Testis (tissue), 5 donors: ENCODE measurements at places on chromosomes 11 and 22.
A peak's percentile ranks its signal among the peaks of the same experiment; 100 is the strongest.

DNA sequence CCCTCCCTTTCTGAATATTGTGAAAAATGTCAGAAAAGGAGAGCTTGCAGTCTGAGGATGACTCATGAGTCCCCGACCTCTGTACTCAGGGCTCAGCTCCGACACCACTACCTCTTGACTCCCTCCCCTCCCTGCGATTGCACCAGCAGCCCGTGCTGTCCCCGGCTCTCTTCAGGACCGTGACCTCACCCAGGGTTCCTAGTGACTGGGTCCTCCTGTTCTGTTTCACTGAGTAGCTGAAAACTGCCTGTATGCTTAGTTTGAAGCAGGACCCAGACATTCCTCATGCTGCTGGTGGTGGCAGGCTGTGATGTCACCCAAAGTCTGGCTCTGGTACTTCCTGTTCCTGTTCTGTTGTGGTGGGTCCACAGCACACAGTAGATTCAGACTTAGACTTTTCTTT is 11.7 kb downstream of the PHRF1 start:
- no peak overlapping the region for H3K27ac ChIP-seq
- H3K4me3 ChIP-seq: no peak overlapping the region
- no peaks in the 10 kb centered on the region for H3K4me1 ChIP-seq
- H3K27me3 ChIP-seq: no peaks in the 10 kb centered on the region
- DNase-seq: no peak

DNA sequence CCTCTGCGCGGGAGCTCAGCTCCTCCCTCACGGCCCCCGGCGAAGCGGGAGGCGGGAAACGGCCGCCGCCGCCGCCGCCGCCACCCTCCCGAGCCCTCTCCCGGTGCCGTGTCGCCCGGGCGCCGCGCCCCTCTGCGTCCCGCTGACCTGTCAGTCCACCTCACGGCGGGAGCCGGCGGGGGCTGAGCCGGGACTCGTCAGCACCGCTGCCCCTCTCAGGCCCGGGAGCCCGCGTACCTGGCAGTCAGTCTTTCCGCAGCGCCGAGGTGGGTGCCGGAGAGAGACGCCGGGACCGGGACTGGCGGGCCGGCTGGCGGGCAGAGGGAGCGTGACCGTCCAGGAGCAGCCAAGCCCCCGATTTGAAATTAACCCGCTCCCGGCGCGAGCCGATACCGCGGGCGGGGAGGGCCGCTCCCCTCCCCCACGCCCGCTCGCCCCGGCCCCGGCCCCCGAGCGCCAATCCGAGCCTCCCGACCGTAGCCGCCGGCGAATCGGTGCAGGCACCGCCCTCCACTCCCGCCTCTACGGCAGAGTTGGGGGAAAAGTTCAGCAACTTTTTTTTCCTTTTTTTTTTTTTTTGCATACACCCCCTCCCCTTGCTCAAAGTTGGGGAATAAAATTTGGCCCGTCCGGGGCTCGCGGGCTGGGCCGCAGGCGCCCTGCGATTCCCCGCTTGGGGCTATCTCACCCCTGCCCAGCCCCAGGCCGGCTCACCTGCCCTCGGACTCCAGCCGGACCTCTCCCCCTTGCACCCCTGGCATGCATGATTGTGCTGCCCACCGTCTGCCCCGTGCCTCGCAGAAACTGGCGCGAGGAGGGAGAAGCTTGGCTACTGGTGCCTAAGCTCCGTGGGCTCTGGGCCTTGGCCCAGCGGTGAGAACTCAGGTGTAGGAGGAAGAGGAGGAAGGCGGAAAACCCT is 774 bp upstream of the E2F8 start:
- DNase-seq: no peak

DNA sequence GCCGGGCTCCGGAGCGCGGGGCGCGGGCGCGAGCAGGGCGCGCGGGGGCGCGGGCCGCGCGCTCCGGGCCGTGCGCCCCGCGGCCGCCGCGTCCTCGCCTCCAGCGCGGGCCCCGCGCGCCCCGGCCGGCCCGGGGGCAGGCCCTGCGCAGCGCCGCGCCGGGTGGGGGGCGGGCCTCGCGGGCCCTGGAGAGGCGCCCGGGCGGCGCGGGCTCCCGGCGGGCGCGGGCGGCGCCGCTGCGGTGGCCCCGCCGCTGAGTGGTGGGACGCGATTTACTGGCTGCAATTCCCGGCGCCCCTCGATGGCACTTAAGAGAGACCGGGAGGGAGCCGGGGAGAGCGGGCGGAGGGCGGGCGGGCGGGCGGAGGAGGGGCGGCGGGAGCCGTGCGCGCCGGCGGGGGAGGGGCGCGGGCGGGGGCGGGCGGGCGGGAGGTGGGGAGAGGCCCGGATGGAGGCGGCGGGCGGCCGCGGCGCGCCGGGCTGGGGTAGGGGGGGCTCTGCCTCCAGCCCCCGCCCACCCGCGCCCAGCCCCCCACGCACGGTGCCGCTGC is 73.2 kb upstream of the TCF20 start:
- no peaks in the 10 kb centered on the region for H3K4me1 ChIP-seq
- H3K27me3 ChIP-seq: no peaks in the 10 kb centered on the region
- peak overlapping the region; percentile 15 for H3K27ac ChIP-seq
- DNase-seq: no peak
- H3K36me3 ChIP-seq: no peaks in the 10 kb centered on the region

GRCh38 chr11:104320097-104320496 is 156.2 kb upstream of the PDGFD start:
- H3K4me3 ChIP-seq: no peak overlapping the region
- no peaks in the 10 kb centered on the region for H3K27me3 ChIP-seq
- H3K36me3 ChIP-seq: no peaks in the 10 kb centered on the region
- no peak for DNase-seq
- no peaks in the 10 kb centered on the region for H3K4me1 ChIP-seq
- H3K27ac ChIP-seq: no peak overlapping the region

DNA sequence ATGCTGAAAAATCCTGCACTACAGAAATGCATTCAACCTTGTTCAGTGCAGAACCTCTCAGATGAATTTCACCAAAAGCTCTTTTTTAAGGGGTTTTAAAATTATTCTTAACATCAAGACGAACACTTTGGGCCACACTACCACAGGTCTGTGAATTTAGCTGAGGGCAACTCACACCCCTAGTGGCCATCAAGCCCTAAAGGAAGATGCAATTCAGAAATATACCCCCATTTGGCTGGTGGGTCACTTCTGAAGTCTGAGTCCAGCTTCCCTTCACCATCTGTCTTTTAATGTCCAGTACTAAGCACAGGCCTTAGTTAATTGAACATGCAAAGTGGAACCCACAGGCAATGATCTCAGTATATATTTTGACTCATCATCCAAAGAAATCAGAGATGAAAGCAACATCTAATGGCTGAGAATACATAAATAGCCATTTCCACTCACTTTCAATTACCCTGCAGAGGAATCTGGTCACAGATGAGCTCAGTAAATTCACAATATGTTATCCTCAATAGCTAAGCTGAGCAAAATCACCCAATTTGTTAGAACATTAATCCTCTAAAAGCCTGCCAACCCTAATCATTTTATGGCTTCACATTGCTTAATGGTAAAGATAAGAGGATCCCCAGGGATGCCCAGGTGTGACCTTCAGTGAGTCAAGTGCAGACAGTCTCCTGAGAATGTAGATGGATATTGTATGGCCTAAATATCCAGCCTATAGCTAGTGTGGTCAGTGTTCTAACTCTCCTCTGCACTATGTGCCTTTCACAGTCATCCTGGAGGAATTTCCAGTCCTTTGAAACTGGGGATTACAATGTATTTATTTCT is 50.3 kb downstream of the FAM76B start:
- H3K27me3 ChIP-seq: no peaks in the 10 kb centered on the region
- no peak overlapping the region for H3K4me3 ChIP-seq
- no peak overlapping the region for H3K27ac ChIP-seq
- no peak for DNase-seq
- H3K4me1 ChIP-seq: peaks cover 10% of the 10 kb centered on the region
- H3K36me3 ChIP-seq: no peaks in the 10 kb centered on the region

DNA sequence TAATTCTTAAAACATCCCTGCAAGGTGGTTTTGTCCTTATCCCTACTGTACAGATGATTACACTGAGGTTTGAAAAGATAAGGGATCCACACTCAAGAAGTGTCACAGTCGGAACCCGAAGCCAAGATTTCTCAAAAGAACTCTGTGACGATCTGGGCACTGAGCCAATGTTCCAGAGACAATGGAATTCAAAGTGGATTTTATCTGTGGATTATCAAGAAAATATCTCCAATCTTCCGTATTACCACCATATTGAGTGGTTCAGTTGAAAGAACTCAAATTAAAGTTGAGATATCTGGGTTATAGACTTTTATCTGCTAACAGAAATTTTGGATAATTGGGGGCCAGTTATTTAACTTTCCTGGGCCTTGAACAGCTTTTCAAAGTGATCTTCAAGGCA is 100.0 kb upstream of the GRAMD1B start:
- no peak overlapping the region for H3K27ac ChIP-seq
- no peaks in the 10 kb centered on the region for H3K27me3 ChIP-seq
- no peak overlapping the region for H3K4me3 ChIP-seq
- no peaks in the 10 kb centered on the region for H3K36me3 ChIP-seq
- peaks cover 12% of the 10 kb centered on the region for H3K4me1 ChIP-seq

DNA sequence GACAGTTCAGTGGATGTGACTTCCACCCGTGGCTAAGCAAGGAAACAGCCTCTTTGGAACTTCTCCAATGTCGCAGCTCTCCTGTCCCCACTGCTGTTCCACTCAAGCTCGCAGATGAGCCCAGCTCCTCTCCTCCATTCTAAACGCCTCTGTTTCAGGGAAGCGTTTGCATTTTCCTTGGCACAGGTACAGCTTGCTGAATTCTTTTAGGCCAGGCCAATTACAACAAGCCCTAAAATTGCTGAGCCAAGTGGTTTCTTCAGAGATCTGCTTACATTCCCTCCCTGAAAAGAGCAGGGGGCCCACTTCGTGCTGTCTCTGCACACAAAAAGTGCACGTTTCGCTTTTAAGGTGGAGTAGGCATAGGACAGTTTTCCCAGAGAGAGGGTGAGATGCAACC is 91.5 kb upstream of the BLID start:
- peak; percentile 63 for DNase-seq
- H3K4me1 ChIP-seq: peaks cover 55% of the 10 kb centered on the region
- H3K4me3 ChIP-seq: no peak overlapping the region
